ENCODE measurements at places on chromosomes 16 and 17. TPM values are rescaled to one million over a fixed set of nuclear protein-coding genes. Genes with fewer than 3 reads are reported as not detected.

Gene AIPL1
- polyA plus RNA-seq = not detected

Gene GPT2
- 31.6 TPM for polyA plus RNA-seq

DNA sequence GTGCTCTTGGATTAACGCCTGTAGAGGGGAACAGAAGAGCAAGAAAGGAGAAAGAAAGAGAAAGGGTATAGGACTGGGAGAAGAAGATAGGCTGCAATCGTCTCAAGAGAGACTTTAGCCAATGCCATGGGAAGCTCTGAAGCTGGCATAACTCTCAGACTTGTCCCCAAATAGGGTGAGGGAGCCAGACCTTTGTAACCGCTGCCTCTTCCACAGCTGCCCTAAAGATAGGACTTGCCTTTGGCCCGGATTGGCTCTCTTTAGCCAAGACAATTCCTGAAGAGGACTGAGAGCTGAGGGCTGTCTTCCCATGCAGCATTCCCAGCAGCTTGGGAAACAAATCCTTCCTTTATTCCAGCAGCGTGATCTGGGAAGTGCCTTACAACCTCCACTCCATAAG, 20.8 kb upstream of the MMD start:
- DNase-seq = no peak

Gene CCL16
- 0.14 TPM for polyA plus RNA-seq

DNA sequence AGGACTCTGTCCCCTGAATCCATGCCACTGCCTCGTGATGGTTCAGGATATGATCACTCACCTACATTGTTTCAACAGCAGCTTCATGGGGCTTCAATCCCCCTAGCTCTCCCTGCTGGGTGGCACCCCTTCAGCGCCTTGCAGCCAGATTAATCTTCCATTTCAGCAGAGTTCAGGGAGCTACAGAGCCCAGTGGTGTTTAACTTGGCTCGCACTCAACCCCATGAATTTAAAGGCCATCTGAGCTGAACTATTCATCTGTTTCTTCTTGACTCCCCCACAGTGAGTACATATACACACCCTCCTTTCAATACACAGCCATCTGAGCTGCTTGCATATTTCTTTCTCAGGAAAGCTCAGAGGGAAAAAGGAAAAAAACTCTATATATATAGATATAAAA, 202.8 kb upstream of the C16orf82 start:
- peak; percentile 23 for DNase-seq

Gene PNMT
- polyA plus RNA-seq = 1.3 TPM

- no peak for DNase-seq
Measured at GRCh38 chr17:43881758-43882505, 25.4 kb downstream of the MPP2 start.

- DNase-seq = no peak
Measured at GRCh38 chr17:50511058-50511457, 2.8 kb downstream of the MYCBPAP start.

GRCh38 chr17:11140501-11140900, 100.5 kb upstream of the SHISA6 start:
- DNase-seq = no peak

- DNase-seq = no peak
Measured at GRCh38 chr16:17331071-17331607, 139.6 kb downstream of the XYLT1 start.

Gene UTS2R
- 0.73 TPM for polyA plus RNA-seq

Gene ZP2
- polyA plus RNA-seq = 0.12 TPM

Gene TP53TG3B
- not detected for polyA plus RNA-seq

GRCh38 chr17:8143581-8144400, 8.4 kb downstream of the PER1 start:
- no peak for DNase-seq

Gene CLDN7
- 74.2 TPM for polyA plus RNA-seq

Gene PDILT
- not detected for polyA plus RNA-seq

DNA sequence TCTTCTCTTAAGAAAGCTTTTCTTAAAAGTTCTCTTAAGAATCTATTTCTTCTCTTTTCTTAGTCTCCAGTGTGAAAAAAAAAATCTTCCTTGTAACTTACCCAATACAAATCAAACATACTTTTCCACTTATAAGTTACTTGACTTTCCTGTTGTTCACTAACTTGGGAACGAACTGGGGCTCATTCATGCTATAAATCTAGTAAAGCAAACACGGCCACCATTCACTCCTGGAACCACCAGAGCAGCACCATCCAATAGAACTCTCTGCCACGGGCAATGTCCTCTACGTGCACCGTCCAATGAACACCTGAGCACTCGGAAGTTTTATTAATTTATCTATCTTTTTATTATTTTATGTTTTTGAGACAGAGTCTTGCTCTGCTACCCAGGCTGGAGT, 20.8 kb downstream of the SRP68 start:
- no peak for DNase-seq

GRCh38 chr16:56713794-56714193, 16.1 kb upstream of the NUP93 start:
- DNase-seq = no peak

GRCh38 chr16:47213761-47214440, 70.2 kb upstream of the NETO2 start:
- DNase-seq = no peak

Gene GFAP
- 3.6 TPM for polyA plus RNA-seq

GRCh38 chr16:17147942-17148341, 322.8 kb downstream of the XYLT1 start:
- DNase-seq = no peak

GRCh38 chr17:27351759-27352158, 57.8 kb downstream of the WSB1 start:
- no peak for DNase-seq

Gene CDH5
- polyA plus RNA-seq = 55.8 TPM

DNA sequence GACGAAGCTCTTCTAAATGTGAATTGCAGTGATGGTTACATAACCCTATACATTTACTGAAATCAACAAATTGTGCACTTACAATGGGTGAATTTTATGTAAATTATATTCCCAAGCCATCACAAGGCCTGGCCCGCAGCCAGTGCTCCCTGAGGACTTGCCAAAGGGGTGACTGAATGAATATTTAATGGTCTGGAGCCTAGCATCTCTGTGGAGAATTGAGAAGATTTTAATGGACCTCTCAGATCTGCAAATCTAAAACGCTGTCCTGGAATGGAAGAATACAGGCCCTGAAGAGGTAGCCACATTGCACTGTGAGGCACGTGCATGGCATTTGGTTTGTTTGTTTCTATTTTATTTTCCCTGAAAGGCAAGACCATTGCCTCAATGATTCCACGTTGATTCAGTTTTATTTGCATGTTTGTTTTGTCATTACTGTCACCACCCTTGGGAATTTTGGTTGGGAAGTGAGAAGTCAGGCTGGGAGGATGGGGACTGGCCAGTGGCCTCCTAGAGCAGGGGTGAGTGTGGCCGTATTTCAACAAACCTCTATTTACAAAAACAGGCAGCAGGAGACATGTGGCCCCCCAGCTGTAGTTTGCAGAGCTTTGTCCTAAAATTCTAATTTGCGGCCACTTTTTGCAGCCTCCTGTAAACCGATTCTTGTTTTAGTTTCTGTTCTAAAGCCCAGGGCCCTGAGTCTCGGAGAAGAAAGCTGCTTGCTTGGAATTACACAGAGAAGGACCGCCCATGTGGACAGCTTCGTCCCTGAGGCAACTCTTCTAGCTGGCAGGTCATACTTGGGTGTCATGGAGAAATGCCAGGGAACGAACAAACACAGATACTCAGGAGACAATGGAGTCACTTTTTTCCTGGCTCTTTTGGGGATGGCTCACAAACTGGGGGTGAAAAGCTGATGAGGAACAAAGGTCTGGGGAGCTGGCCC, 40.5 kb upstream of the GCSH start:
- DNase-seq = peak; percentile 37

DNA sequence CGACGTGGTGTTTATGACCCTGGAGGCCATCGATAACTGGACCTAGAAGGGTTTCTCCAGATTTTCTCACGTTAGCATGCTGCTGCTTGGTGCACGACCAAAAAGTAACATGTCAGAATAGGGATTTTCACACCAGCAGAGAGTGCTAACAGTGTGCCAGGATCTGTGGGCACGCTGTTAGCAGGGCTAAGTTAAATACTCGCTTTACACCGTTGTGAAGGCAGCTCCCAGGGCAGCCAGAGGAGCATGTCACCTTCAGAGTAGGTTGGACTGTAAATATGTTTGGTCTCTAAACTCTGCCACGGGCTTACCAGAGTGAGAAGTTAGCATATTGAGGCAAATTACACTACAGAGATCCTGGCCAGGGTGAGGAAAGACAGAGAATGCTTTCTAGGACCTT, 113.2 kb upstream of the TBX2 start:
- no peak for DNase-seq

- DNase-seq = no peak
Measured at GRCh38 chr17:41437769-41438168, 3.0 kb downstream of the KRT38 start.

- DNase-seq = no peak
Measured at GRCh38 chr16:4358831-4359561, 7.9 kb upstream of the PAM16 start.

- no peak for DNase-seq
Measured at GRCh38 chr16:85124636-85125346, 12.5 kb upstream of the CIBAR2 start.

Gene CAPNS2
- polyA plus RNA-seq = not detected

Gene CD68
- polyA plus RNA-seq = 56.7 TPM

DNA sequence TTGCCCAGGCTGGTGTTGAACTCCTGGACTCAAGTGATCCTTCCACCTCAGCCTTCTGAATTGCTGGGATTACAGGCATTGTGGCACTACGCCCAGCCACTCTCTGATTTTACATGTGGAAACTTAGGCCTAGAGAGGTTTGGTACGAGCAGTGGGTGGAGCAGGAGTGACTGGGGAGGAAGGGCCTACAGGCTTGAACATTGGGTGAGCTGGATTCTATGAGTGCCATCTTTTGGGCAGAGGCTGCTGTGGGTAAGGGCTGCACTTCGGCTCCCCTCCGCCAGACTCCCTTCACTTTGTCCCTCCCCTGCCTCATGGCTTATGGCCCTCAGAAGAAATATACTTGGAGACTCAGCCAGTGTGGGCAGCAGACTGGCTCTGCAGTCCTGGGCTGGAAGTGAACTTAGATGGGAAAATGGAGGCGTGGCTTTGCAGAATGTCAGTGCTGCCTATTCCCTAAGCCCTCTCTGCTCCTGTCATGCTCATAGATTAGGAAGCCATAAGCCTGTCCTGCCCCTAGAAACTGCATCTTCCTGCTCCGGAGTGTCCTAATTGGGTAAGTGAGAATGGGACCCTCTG, 9.5 kb upstream of the MRC2 start:
- no peak for DNase-seq

Gene KRTAP9-4
- polyA plus RNA-seq = not detected

GRCh38 chr17:81455387-81455786, 57.2 kb downstream of the ACTG1 start:
- DNase-seq = no peak

Gene TPSD1
- polyA plus RNA-seq = 0.95 TPM

Gene NEUROD2
- 0.03 TPM for polyA plus RNA-seq

Gene KRT10
- 48.5 TPM for polyA plus RNA-seq

DNA sequence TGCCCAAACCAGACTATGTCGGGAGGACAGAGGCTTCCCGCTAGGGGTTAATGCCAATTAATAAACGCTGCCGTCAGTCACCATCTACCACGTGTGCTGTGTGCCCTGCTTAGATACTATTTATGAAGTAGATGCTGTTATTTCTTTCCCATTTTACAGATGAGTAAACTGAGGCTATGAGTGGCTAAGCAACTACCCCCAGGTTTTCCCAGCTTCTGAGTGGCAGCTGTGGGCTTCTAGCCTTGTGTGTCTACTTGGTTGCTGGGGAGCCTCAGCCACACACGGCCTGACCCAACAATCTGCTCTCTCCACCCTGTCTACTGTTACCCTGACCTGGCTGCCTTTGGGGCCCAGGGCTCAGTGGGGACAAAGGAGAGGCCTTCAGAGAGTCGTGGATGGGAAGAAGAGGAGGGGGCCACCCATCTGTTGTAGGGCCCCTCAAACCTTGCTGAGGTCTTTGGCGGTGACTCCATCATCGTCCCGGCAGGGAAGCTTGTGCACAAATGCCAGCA, 7.1 kb downstream of the GIT1 start:
- no peak for DNase-seq

Gene ASPA
- 20.8 TPM for polyA plus RNA-seq

Gene ALOX12B
- 0.72 TPM for polyA plus RNA-seq

DNA sequence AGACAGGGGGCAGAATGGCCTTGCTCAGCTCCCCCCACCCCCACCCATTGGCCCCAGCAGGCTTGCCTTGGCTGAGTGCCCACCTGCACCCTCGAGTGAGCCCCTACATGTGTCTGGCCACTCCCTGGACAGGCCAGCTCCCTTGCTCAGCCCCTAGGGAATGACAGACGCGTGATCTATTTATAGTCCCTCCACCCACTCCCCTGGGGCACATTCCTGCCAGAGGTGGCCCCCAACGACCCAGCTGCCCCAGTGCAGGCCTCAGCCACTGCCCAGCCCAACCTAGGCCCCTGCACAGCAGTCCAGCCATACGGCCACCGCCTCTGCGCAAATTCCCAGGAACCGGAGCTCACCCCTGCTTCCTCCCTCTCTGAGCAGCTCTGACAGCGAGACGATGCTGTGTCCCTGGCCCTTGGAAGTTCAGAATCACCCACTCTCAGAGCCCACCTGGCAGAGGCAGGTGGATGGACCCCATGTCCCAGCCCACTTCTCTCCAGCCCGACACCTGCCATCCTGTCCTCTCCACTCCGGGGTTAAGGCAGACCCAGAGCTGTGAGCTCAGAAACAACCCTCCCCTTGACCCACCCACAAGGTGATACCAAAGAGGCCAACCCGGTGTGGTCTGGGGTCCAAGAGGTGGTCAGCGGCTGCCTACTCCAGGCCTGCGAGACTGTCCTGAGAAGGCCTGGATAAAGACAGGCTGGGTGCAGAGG, 11.5 kb upstream of the P2RX1 start:
- no peak for DNase-seq

Gene MYO18A
- polyA plus RNA-seq = 47.9 TPM

DNA sequence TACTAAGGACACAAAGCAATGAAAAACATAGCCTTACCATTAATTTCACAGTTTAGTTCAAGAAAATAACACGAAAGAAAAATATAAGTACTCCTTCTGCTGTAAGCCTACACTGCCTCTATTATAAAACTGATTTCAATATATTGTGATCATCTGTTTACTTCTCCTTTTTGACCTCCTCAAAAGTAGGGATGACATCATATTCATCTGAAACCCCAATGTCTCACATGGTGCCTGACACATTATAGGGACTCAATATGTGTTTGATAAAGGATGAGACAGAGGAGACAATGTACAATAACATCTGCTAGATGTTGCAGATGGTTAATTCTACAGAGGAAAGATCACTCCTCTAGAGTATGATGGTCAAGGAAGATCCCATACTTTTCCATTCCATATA, 118.4 kb upstream of the NOG start:
- DNase-seq = no peak

- no peak for DNase-seq
Measured at GRCh38 chr16:27399969-27400368, 2.0 kb upstream of the IL21R start.

Gene ITGAD
- 0.17 TPM for polyA plus RNA-seq

GRCh38 chr16:6218855-6219254, 1113.8 kb upstream of the RBFOX1 start:
- no peak for DNase-seq

- DNase-seq = no peak
Measured at GRCh38 chr17:80879723-80880647, 111.7 kb upstream of the CHMP6 start.
